ENCODE measurements at places on chromosomes 2 and 18. TPM values are rescaled to one million over a fixed set of nuclear protein-coding genes. Genes with fewer than 3 reads are reported as not detected.

Gene ITGA4
- 0.36 TPM for total RNA-seq

- DNase-seq, result no peak
- no peak overlapping the region for H3K4me3 ChIP-seq
- H3K36me3 ChIP-seq, result no peaks in the 10 kb centered on the region
- peak overlapping the region; percentile 88 for H3K27ac ChIP-seq
- no peaks in the 10 kb centered on the region for H3K27me3 ChIP-seq
- H3K4me1 ChIP-seq, result peaks cover 18% of the 10 kb centered on the region
Measured at GRCh38 chr2:219368690-219369191, 19.0 kb downstream of the DNPEP start.

Gene CHRND
- total RNA-seq, result not detected

Gene PLCL1
- total RNA-seq, result not detected

- DNase-seq, result no peak
- H3K4me1 ChIP-seq, result no peaks in the 10 kb centered on the region
- no peaks in the 10 kb centered on the region for H3K27me3 ChIP-seq
- H3K4me3 ChIP-seq, result no peak overlapping the region
- H3K36me3 ChIP-seq, result no peaks in the 10 kb centered on the region
Measured at GRCh38 chr2:100174026-100174431, 31.6 kb upstream of the AFF3 start.

DNA sequence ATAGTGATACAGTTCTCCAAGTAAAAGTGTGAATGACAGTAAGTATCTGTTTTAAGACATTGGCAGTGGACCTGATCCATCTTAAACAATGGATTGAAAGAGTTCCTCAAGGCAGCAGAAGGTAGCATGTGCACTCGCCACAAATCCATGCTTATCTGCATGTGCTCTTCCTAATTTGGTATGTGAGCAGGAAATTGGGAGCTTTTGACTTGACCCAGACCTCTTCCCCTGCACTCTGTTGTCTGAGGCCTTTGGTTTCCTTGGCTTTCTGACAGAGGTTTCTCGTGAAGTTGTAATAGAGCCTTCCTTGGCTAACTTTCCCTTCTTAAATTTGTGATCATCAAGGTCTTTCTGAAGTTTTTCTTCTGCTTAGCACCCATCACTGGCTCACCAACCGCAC, 114.1 kb downstream of the WDSUB1 start:
- no peak overlapping the region for H3K27ac ChIP-seq
- H3K4me3 ChIP-seq, result no peak overlapping the region
- H3K4me1 ChIP-seq, result no peaks in the 10 kb centered on the region
- H3K36me3 ChIP-seq, result no peaks in the 10 kb centered on the region

DNA sequence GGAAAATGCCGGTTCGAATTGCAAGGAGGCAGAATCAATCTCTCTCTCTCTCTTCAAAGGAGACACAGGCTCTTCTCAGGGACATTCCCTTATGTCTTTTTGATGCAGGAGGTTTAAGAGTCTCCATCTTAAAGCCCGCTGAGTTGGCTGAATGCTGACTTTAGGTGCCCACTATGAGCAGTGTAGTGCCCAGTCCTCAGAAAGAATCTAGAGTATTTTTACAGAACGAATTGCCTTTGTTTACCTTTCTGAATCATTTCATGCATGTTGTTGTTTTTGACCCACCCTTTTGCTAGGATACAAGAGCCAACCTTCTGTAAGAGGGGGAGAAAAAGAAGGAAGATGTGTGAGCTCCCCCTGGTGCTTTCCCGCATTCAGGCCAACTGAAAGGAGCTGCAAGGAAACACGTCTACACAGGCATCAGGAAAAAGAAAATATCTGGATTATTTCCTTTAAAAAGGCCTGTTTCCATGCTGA, 193.5 kb upstream of the TCF4 start:
- H3K27me3 ChIP-seq, result no peaks in the 10 kb centered on the region
- no peaks in the 10 kb centered on the region for H3K36me3 ChIP-seq
- no peaks in the 10 kb centered on the region for H3K4me1 ChIP-seq
- H3K4me3 ChIP-seq, result no peak overlapping the region
- no peak overlapping the region for H3K27ac ChIP-seq

DNA sequence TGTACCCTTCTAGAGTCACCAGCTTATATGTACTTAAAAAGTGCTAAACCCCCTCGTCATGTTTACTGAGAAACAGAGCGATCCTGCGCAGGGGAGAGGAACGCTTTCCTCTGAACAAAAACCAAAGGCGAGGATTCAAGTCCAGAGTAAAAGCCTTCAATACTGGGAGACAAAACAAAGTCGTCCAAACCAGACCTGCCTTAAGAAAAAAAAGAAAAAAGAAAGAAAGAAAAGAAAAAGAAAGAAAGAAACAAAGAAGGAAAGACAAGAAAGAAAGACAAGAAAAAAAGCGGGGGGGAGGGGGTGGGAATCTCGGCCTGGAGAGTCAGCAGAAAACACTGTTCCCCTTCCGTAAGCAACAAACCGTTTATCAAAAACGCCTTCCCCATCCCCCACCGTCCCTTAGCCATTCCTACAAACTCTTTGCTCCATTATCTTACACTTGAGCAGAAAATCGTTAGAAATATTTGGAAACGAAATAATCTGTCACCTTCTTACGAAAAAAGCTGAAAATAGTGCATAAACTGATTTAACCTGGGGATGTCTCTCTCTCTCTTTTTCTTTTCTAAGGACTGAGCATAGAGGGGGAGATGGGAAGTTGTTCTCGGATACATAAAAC, 3.3 kb downstream of the PTGR3 start:
- H3K27me3 ChIP-seq, result no peaks in the 10 kb centered on the region
- H3K4me3 ChIP-seq, result no peak overlapping the region
- peak overlapping the region; percentile 81 for H3K27ac ChIP-seq

- DNase-seq, result no peak
- H3K27ac ChIP-seq, result no peak overlapping the region
- no peaks in the 10 kb centered on the region for H3K4me1 ChIP-seq
- no peaks in the 10 kb centered on the region for H3K27me3 ChIP-seq
- H3K4me3 ChIP-seq, result no peak overlapping the region
Measured at GRCh38 chr2:204608237-204608939, 63.1 kb downstream of the PARD3B start.

DNA sequence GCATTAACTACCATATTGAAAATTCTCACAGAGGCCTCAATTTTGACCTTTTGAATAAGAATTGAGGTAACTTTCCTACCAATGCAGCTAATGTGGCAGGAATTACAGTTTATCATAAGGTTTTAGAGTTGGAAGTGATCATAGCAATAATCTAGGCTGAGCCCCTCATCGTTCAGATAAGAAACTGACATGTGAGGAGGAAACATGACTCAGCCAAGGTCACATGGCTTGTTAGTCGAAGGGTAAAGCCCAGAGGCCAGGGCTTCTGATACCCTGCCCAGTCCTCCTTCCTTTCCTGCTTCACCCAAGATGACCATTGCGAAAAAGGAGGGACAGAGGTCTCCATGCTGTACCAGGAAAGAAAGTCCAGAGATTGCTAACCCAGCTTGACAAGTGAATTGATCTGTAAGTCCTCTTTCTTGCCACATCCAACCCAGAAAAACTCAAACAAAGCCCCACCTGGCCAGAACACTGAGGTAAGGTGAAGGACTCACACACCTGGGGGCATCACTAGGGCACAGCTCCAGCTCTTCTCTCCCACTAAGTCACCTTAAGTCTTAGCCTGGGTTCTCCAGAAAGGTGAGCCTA, 174.8 kb downstream of the EN1 start:
- H3K27me3 ChIP-seq, result no peaks in the 10 kb centered on the region
- H3K4me3 ChIP-seq, result no peak overlapping the region
- H3K27ac ChIP-seq, result no peak overlapping the region
- H3K4me1 ChIP-seq, result no peaks in the 10 kb centered on the region
- H3K36me3 ChIP-seq, result no peaks in the 10 kb centered on the region
- no peak for DNase-seq

Gene ATG9A
- total RNA-seq, result 75.1 TPM

Gene PAX8
- total RNA-seq, result 0.15 TPM

Gene C2orf78
- not detected for total RNA-seq

DNA sequence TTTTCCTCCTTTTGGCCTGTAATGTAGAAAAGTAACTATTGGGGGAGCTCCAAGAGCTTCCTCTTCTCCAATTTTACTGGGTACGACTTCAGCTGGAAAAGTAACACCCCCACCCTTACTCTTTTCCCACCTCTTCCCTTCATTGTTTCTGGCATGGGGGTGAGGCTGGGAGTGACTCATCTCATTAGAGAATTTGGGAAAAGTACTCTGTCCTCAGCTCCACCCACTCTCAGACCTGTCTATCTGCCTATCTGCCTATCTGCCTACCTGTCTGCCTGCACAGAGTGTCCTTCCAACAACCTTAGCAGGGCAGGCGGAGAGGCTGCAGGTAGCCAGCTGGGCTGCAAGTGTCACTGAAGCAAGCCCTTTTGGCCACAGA, 93.6 kb downstream of the EPHA4 start:
- no peak overlapping the region for H3K4me3 ChIP-seq
- H3K36me3 ChIP-seq, result no peaks in the 10 kb centered on the region
- no peak overlapping the region for H3K27ac ChIP-seq
- H3K4me1 ChIP-seq, result no peaks in the 10 kb centered on the region
- H3K27me3 ChIP-seq, result no peaks in the 10 kb centered on the region

Gene ID2
- total RNA-seq, result 2.1 TPM

Gene UCN
- total RNA-seq, result 4.4 TPM

- no peaks in the 10 kb centered on the region for H3K27me3 ChIP-seq
- H3K4me1 ChIP-seq, result no peaks in the 10 kb centered on the region
- H3K4me3 ChIP-seq, result no peak overlapping the region
- peaks cover 35% of the 10 kb centered on the region for H3K36me3 ChIP-seq
- DNase-seq, result no peak
Measured at GRCh38 chr18:250685-251084, 17.2 kb downstream of the THOC1 start.

- DNase-seq, result no peak
- no peaks in the 10 kb centered on the region for H3K27me3 ChIP-seq
- peaks cover 11% of the 10 kb centered on the region for H3K4me1 ChIP-seq
- peak overlapping the region; percentile 44 for H3K27ac ChIP-seq
- H3K4me3 ChIP-seq, result no peak overlapping the region
Measured at GRCh38 chr18:59057969-59058368, 81.7 kb upstream of the SEC11C start.

Gene THSD7B
- not detected for total RNA-seq

Gene ZNF142
- 31.3 TPM for total RNA-seq

Gene ELOA2
- not detected for total RNA-seq

GRCh38 chr18:63356272-63356896, 10.6 kb downstream of the KDSR start:
- peaks cover 4% of the 10 kb centered on the region for H3K36me3 ChIP-seq
- H3K4me3 ChIP-seq, result no peak overlapping the region
- no peaks in the 10 kb centered on the region for H3K4me1 ChIP-seq
- no peak for DNase-seq
- no peaks in the 10 kb centered on the region for H3K27me3 ChIP-seq
- no peak overlapping the region for H3K27ac ChIP-seq

- no peaks in the 10 kb centered on the region for H3K4me1 ChIP-seq
- no peak overlapping the region for H3K27ac ChIP-seq
- no peak for DNase-seq
- no peaks in the 10 kb centered on the region for H3K36me3 ChIP-seq
Measured at GRCh38 chr18:62369129-62369644, 44.1 kb downstream of the TNFRSF11A start.

GRCh38 chr2:54876764-54877163, 153.3 kb downstream of the EML6 start:
- no peaks in the 10 kb centered on the region for H3K36me3 ChIP-seq
- H3K27me3 ChIP-seq, result no peaks in the 10 kb centered on the region
- DNase-seq, result no peak
- H3K4me1 ChIP-seq, result no peaks in the 10 kb centered on the region

- no peaks in the 10 kb centered on the region for H3K27me3 ChIP-seq
- H3K27ac ChIP-seq, result no peak overlapping the region
- no peaks in the 10 kb centered on the region for H3K4me1 ChIP-seq
- no peak overlapping the region for H3K4me3 ChIP-seq
- no peaks in the 10 kb centered on the region for H3K36me3 ChIP-seq
- no peak for DNase-seq
Measured at GRCh38 chr2:97910403-97911205, 85.1 kb downstream of the TMEM131 start.

DNA sequence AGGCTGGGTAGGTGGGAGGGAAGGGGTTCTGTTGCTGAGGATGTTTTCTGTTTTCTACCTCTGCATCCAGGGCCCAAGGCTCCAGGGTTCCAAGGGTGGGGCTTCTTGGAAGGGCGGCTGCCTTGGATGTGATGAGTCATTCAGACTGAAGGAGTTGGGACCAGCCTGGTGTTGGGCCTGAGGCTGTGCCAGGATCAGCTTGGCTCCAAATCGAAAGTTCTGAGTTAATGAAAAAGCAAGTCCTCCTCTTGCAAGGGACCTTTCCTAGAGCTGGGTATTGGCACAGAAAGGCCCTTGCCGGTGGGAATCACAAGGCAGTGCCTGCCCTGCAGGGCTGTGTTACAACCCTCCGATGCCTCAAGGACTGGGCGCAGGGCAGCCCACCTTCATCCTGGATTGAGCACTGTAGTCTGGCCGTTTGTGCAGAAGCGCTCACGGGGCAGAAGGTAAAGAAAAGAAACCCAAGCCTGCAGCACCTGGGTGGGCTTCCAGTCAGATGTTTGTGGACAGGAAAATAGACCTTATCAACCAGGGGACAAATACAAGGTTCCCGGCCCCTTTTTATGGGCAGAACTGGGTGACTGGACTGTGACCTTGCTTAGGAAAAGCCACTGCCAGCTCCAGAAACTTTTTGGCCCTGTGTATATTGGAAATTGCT, 52.5 kb upstream of the MCFD2 start:
- H3K27me3 ChIP-seq, result no peaks in the 10 kb centered on the region
- DNase-seq, result no peak
- peak overlapping the region; percentile 19 for H3K4me3 ChIP-seq
- peak overlapping the region; percentile 58 for H3K27ac ChIP-seq
- no peaks in the 10 kb centered on the region for H3K36me3 ChIP-seq
- peaks cover 10% of the 10 kb centered on the region for H3K4me1 ChIP-seq

Gene SLC9A4
- not detected for total RNA-seq

DNA sequence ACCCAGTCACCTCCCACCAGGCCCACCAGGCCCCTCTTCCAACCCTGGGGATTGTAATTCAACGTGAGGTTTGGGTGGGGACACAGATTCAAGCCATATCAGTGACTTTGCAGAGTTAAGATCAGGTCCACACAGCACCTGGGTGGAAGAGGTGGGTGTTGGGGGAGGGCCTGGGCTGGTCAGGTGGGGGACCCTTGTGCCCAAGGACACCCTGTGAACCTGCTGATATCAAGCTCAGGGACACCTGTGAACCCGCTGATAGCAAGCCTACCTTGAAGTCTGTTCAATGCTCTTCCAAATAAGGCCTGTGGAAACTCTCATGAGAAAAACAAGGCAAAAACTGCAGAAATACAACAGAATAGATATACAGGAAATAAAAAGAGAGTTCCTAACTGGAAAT, 19.9 kb upstream of the TPO start:
- H3K36me3 ChIP-seq, result no peaks in the 10 kb centered on the region
- DNase-seq, result no peak
- no peak overlapping the region for H3K4me3 ChIP-seq
- no peak overlapping the region for H3K27ac ChIP-seq

DNA sequence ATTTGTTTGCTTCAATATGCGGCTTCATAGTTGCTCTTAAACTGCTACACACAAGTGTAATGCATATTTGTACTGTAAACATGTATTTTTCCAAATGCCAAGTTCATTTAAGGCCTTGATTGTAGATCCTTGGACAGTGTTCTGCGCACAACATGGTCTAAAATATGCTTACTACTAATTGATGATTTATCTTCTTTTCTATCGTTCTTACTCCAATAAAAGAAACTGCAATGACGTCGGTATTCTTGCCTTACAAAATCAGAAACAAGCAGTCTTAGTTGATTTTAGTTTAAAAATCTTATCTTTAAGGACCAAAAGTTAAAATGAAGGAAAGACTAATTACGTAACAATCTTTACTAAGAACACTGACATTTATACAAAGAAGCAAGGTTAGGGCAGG, 224.3 kb upstream of the SMAD7 start:
- no peak overlapping the region for H3K27ac ChIP-seq
- no peak overlapping the region for H3K4me3 ChIP-seq
- DNase-seq, result no peak
- no peaks in the 10 kb centered on the region for H3K36me3 ChIP-seq
- no peaks in the 10 kb centered on the region for H3K27me3 ChIP-seq

Measured in Panc1 (cell line).